Liver (tissue), 10 donors: ENCODE measurements at places on chromosomes 4 and X.

DNA sequence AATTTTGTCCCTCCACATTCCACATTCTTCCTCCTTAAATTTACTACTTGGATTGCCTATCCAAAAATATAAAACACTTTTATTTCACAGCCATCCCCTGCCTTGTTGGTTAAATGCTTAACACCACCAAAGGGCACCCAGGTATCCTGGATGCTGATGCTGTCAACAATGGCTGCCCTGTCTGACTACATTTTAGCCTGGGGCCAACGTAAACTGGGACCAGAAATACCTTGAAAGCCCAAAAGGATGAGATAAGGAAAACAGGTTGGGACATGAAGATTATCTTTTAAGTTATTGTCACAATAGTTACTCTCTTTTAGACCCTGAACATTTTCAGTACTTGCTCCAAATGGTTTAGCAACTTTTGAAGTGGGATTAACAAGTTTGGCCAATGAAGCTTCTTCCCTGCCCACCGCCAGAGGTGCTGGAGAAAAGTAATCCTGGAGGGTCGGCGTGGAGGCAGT lies 775 bp upstream of the YIPF6 start:
- DNase-seq = no peak

DNA sequence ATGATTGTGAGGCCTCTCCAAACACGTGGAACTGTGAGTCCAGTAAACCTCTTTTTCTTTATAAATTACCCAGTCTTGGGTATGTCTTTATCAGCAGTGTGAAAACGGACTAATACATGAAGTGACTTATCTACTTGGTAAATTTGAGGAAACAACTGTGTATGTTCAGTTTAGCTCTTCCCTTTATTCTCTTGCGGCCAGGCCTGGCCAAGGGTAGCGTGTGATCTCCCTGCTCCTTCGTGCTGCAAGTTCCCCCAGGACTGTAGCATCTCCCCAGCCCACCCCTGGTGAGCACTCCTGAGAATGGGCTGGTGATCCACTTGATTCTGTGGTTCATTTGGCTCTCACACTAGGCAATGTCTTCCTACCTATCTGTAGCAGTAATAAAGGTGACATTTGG lies 53.2 kb upstream of the CHRNA9 start:
- DNase-seq = no peak

DNA sequence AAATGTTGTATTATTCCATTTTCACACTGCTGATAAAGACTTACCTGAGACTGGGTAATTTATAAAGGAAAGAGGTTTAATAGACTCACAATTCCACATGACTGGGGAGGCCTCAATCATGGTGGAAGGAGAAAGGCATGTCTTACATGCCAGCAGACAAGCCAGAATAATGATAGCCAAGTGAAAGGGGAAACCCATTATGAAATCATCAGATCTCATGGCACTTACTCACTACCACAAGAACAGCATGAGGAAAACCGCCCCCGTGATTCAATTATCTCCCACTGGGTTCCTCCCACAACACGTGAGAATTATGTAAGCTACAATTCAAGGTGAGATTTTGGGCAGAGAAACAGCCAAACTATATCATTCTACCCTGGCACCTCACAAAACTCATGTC lies 2535.1 kb downstream of the ARAP2 start:
- DNase-seq = no peak

GRCh38 chrX:13681595-13681994 lies 7.3 kb upstream of the RAB9A start:
- no peak for DNase-seq

GRCh38 chr4:98803251-98803650 lies 125.7 kb downstream of the EIF4E start:
- no peak for DNase-seq

- no peak for DNase-seq
Observed at GRCh38 chrX:38332505-38332904, 5.2 kb upstream of the RPGR start.
